ENCODE measurements at places on chromosomes 3 and 15.

DNA sequence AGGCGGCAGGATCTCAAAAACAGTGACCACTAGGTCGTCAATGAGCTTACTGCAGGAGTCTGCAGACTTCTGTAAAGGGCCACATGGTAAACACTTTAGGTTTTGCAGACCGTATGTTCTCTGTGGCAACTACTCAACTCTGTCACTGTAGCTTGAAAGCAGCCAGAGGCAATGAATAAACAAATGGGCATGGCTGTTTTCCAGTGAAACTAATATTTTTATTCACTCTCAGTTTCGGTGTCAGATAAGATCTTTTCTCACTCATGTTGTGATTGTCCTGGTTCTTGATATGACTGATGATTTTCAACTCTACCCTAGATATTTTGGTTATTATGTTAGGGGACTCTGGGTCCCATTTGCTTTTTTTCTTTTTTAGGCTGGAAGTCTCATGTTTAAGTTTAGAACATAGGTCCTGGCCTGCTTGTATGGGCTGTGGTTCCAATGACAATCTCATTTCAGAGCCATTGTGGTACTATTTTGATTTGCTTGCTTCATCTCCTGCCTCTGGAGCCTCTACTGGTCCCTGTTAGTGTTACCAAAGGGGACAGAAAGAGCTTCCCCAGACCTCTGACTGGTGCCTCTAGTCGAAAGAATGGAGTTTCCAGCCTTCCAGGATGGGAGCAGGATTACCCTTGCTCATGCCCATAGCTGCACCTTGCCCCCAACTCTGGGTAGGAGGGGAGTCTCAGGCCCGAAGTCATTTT is 222.0 kb downstream of the STT3B start:
- DNase-seq = no peak

DNA sequence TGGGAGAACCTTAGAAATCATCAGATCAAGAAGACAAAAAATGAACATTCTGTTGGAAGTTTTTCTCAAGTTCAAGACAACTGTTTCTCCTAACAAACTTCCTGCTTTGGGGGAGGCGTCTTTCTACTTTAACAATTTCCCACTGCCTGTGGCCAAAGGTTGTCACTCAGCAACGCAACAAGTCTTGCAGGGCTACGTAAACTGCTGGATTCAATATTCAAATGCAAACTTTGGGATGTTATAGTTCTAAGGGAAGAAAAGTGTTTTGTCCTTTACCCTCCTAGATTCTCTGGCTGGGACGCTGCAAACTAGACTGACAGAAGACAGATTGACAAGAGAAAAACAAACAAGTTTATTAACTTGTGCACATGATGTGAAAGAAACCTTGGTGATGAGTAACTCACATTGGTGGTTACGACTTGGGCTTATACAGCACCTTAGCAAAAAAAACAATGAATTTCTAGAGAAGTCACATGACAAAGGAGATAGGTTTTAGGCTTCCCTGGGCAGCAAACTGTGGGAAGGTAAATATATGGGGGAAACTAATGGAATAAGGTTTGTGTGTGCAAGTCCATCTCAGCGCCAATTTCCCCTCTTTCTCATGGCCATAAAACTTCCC is 34.0 kb upstream of the ARPIN start:
- no peak for DNase-seq

DNA sequence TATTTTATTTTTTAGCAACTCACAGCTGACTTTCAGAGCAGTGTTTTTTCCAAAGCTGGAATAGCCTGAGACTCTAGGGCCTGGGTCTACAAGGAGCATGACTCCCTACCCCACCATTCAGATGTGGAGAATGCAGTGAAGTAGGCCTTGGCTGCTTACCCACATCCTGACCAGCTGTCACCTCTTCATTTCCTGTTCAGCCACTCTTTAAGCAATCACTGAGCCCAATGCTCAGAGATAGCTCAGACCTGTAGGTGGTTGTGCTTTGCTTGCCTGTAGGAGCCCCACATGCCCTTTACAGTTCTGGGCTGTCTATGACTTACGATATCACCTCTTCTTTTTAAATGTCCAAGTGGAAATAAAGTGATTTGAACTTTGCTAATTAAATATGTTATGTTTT is 148.1 kb downstream of the NEK11 start:
- DNase-seq = no peak

DNA sequence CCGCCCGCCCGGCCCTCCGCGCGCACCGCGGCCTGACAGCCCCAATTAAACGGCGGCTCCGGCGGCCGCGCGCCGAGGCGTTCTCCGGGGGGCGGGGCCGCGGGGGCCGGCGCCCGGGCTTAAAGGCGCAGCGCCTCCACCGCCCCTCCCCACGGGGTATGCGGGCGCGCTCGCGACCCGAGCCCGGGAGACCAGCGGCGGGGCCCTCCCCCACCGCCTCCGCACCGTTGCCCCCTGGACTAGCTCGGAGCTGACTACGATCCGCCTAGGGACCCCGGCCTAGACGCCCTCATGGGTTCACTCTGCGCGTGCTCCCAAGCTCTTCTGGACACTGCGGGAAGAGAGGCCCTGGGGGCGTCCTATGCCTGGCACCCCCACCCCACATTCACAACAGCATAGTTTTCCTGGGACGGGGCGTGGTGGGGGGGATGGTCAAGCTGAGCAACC is at the start of gene DUSP7:
TSS of gene DUSP7 (minus strand) at position 51 of the 447 bp plus-strand sequence. CDS start 205 bp downstream, outside the sequence.
- DNase-seq = peak; percentile 38

GRCh38 chr15:85598718-85599398 is 195.9 kb downstream of the KLHL25 start:
- no peak for DNase-seq

- DNase-seq = no peak
Measured at GRCh38 chr3:146050691-146051090, 110.3 kb downstream of the PLOD2 start.
